ENCODE measurements at places on chromosomes 2 and 18.

DNA sequence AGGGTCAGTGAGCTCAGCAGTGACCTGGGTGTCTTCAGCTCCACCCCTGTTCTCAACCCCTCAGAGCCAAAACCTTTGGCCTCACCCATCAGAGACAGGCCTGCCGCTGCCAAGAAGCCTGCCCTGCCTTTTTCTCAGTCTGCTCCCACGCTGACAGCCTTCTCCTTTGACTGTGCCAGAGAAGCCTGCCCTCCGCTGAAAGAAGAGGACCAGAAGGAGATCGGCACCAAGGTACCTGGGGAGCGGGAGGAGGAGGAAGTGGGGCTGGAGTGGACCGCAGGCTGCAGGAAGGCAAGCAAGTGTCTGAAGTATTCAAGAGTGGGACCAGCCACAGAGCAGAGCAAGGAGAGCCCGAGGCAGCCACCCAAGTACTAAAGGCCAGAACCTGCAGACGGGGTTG, 33.2 kb downstream of the TOGARAM2 start:
- peak; percentile 41 for DNase-seq

DNA sequence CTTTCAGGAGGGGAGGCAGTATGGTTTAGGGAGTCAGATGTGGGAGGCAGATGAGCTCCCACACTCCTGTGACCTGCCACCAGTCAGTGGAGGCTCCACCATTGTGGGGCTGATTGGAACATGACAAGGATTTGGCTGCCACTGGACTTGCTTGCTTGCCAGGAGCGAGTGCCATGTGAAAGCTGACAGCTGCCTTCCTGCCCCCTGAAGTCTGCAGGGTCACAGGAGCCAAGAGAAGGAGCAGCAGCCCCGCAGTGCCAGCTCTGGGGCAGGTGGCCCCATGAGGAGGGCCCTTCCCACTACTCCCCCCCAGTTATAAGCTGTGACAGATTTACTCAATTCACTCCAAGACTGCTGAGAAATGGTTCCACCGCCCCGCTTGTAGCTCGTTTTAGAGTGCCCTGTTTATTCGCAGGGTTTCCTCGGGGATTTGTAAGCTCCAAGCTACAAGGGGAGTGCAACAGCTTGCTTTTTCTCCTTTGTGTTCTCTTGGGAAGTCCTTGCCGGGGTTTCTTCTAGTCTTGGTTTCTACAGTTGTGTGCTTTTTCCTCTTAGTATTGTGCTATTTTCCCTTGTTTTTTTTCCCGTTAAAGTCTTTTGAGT, 414.3 kb downstream of the MEIS1 start:
- no peak for DNase-seq

DNA sequence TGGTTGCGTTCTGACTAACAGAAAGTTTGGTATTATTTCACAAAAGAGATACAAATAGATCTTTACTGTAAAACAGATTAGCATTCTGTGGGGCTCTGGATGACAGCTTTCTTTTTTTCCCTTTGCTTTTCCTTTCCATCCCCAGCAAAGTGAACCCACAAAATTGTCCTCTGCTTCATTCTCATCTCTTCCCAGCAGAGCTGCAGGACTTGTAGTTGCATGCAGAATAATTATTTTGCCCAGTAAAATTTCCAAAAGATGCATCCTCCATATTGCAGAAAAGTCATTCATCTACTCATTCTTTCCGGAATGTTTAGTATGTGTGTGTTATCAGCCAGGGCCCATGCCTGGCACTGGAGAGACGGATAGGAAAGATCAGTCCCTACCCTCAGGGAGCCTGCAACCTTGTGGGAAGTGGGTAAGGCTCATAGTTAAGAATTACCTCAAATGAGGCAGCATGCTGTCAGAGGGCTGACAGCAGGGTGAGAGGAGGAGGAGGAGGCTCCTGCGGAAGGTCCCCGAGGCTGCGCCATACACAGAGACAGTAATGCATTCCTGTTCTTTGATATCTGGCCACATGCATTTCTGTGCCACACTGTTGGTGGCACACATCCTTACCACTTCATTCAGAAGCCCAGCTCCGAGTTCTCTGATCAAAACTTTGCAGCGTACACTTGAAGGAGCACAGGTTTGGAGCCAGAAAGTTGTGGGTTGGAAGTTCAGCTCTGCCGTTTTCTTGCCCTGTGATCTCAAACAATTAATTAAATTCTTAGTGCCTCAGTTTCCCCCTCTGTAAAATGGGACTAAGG, 225.4 kb downstream of the MYCN start:
- DNase-seq = no peak

GRCh38 chr2:219448099-219448775, 13.6 kb downstream of the SPEG start:
- DNase-seq = no peak

DNA sequence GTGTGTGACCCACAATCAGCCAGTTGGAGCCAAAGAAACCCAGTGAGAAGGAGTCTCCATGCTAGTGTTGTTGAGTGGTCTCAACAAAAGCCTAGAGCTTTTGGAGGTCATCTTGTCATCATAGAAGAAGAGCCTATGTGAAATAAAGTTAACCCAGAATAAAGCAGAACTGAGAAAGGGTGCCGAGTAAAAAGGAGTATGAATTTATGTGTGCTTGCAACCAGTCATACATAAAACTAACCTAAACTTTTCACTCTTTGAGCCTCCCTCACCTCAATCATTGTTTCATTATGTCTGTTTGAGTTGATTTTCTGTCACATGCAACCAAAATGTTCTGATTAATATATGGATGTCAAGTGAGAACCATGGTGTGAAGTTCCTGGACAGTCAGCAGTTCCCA, 599.3 kb upstream of the ZEB2 start:
- DNase-seq = no peak
